Adipocyte (in vitro differentiated cells): ENCODE measurements at places on chromosomes 12 and 14.
A peak's percentile ranks its signal among the peaks of the same experiment; 100 is the strongest.

- DNase-seq: no peak
Measured at GRCh38 chr14:104313674-104314073, 175.3 kb downstream of the KIF26A start.

GRCh38 chr14:51735851-51736250 lies 84.1 kb downstream of the FRMD6 start:
- DNase-seq: no peak

DNA sequence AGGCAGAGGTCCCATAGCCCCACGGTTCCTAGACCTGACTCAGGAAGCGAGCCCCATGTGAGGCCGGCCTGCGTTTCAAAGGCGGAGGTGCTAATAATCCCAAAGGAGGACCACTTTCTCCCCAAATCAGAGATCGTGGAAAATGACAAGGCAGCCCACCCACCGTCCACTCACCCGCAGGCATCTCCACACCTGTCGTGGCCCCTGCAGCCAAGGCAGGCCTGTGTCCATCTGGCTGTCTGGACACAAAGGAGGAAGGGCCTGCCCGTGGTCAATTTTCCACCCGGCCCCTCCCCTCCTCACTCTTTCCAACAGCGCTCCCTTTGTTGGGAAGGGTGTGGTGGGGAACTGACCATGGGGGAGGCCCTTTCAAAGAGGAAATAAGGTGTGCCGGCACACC lies 125.3 kb upstream of the TMEM132D start:
- DNase-seq: no peak

GRCh38 chr12:19125325-19125724 lies 4.2 kb upstream of the PLEKHA5 start:
- no peak for DNase-seq

- no peak for DNase-seq
Measured at GRCh38 chr14:61752626-61753025, 9.6 kb upstream of the SNAPC1 start.

DNA sequence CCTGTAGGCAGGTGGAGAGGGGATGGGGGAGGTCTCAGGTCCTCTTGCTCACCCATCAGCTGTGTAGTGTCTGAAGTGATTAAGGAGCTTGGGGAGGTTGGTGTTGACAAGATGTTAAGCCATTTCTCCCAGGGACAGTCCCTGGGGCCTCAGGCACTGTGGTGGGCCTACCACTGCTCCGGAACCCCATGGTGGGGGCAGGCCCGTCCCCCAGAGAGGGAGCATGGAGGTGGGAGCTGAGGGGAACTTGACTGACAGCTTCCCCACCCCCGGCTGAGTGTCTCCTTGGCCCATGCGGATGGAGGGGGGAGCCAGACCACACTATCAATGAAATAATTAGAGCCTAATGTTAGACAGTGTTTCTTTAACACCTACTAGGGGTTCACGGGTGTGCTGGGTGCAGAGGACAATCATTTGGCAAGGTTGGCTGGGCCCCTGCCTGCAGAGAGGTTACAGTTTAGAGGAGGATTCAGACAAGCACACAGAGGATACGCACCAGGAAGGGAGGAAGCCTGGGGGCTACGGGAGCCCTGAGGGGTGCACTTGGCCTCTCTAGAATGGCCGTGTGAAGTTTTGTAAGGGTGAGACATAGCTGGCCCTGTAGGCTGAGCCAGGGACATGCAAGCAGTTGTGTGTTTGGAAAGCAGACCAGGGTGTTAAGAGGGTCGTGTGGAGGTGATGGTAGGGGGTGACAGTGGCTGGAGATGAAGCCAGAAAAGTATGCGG lies 19.3 kb upstream of the KRT80 start:
- DNase-seq: no peak

DNA sequence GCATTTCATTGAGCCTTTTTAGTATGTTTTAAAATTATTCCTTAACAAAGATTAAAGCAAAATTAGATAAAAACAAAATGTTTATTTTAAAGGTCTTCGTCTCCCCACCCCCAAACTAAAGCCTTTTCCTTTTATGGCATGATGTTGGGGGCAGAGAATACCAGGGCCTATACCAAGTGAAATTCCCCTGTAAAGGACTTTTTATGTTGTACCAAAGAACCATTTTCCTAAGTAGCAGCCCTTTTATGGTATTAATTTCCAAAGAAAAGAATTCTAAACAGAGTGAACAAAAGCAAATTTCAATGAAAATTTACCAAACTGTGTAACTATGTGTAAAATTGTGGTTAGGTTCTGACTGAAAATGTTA lies 71.9 kb upstream of the GNPNAT1 start:
- DNase-seq: no peak

GRCh38 chr12:131828671-131829355 lies 620 bp downstream of the MMP17 start:
- peak; percentile 31 for DNase-seq

DNA sequence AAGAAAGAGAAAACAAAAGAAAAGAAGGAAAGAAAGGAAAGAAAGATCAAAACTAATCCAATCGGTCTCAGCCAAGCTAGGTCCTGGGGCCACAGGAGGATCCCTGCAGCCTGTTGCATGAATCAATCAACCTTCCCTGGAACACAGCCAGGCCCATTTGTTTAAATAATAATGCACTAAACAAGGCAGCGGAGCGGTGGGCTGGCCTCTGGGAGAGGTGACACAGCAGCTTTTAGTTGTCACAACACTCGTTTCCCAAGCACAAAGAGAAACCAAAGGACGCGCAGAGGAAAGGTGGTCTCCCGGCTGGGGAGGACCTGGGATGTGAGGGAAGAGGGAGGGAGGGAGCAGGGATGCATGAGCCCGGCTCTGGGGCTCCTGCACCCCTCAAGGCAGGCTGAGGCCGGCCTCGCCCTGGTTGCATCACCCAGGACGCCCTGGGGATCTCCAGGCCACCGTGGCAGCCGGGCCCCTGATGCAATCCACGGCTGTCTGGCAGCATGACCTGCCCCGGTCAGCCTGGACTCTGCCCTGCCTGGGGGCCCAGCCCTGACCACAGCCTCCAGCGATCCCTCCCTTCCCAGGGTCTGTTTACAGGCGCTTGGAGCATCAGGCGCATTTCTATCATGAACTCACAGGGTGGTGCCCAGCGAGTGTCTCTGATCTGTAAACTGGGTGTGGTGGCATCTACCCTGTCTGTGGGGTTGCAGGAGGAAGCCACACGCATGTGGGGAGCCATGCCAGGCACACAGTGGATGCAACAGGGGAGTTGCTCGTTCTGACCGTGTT lies 32.5 kb downstream of the MMP17 start:
- DNase-seq: peak; percentile 86

DNA sequence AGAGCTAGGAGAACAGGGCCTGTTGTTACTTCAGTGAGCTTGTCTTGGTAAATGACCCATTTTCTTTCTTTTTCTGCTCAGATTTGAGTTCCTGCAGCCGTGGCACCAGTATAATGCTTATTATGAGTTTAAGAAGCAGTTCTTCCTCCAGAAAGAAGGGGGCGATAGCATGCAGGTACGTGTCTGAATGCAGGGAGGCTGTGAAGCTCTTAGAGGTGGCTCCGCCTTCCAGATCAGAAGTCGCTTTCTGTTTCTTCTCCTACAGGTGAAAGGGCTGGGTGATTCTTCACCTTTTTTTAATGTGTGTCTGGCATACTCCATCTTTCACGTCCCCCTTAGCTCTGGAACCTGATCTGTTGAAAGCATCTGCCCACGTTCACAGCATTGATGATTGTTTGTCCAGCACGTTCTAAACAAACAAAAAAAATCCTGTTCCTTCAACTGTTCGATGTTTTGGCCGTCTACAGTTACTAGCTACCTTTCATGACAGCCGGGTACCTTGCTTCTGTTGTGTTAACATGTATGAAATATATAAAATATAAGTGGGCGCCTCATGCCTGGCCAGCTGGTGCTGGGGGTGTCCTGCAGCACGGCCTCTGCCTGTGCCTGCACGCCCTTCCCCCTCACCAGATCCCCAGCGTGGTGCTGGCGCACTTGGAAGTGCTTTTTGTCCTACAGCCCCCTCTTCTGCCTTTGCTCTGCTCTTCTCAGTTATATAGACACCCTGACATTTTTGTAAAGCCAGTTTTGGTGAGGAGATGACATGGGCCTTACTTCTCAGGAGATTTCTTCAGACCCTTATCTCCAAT lies 44.6 kb downstream of the SFSWAP start:
- peak; percentile 14 for DNase-seq

GRCh38 chr12:2306012-2306411 lies 253.2 kb downstream of the CACNA1C start:
- no peak for DNase-seq

DNA sequence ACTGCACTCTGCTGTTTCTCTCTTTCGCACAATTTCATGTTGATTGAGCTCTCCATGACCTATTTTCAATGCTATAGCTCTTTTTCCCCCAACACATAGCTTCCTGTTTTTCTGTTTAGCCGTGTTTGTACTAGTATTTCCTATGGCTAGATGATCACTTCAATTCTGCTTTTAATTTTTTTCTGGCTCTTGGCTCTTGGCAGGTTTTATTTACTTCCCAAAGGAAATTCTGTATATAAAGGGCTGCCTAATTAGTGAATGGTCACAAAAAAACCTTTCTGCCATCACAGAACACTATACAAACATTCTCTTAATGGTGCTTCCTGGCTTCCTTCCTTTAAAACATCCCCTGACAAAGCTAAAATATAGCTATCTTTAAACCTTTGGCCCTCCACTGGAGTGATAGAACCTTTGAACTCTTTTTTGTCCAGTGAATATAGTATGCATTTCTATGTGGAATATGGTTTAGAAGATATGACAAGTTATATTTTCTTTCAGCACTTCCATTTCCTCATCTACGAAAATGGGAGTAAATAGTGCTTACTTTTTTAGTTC lies 88.2 kb downstream of the RASSF9 start:
- DNase-seq: no peak

DNA sequence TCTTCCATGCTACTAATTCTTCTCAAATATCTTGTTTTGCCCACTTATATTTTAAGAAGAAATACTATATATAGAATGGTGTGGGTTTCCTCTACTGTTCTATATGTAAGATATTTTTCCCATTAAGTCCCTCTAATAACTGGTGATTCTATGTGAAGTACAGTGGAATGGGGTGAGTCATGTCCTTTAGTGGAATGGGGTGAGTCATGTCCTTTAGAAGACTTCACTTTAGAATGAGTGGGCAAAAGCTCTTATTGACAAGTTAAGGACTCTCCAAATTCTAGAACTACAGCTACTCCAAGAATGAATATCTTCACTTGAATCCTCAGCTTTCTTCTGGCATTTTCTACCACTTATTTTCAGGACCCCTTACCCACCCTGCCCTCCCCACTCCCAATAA lies 349.9 kb downstream of the ETNK1 start:
- DNase-seq: peak; percentile 53

GRCh38 chr14:59483363-59483762 lies 845 bp downstream of the L3HYPDH start:
- DNase-seq: peak; percentile 66

DNA sequence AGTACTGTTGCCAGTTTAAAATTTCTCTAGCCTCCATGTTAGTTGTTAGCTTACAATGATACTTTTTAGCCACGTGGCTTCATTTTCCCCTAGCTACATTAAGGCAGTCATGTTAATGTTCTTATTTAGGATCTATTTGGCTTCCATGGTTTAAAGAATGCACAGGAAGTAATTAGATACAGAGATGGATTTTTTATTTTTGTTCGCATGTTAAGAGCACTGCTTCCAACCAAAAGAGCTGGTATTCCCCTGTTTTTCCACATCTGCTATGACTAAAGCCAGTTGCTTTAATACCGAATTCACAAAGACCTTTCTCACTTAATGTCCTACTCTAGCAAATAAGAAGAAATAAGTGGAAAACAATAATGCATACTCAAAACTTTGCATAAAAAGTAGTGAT lies 45.1 kb downstream of the PRORP start:
- DNase-seq: no peak

DNA sequence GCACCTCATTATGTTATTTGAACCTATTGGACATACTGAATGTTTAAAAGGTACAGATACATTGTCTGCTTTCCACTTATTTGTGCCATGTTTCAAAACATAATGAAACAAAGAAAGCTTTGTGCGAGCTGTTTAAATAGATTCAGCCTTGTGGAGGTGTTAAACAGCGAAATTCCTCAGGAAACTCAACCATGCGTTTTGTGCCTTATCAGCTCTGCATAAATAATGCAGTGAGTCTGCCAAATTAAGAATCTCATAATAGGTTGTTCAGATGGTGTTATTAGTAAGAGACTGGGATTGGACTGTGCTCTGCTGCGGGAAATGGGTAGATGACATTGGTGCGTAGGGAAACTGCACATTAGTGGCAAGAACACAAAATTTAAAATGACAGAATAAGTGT lies 163.7 kb upstream of the CLEC14A start:
- no peak for DNase-seq

DNA sequence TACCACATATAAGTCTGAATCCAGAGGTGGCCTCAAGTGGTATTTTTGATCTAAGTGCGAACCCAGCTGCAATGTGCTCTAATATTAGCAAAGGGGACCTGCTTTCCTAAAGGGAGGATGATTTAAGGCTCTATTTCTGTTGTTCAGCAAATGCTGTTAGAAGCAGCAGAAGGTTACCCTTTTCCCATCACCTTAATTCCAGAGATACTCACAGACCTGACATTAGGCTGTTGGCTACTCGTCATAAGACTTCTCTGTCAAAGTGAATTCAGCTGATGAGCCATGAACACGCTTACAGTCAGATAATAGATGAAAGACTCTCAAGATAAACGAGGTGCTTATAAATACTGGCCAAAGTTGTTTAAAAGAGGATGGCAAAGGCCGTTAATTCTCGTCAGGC lies 308.7 kb upstream of the DDHD1 start:
- no peak for DNase-seq

GRCh38 chr12:15575671-15576541 lies 213.3 kb downstream of the EPS8 start:
- DNase-seq: no peak

DNA sequence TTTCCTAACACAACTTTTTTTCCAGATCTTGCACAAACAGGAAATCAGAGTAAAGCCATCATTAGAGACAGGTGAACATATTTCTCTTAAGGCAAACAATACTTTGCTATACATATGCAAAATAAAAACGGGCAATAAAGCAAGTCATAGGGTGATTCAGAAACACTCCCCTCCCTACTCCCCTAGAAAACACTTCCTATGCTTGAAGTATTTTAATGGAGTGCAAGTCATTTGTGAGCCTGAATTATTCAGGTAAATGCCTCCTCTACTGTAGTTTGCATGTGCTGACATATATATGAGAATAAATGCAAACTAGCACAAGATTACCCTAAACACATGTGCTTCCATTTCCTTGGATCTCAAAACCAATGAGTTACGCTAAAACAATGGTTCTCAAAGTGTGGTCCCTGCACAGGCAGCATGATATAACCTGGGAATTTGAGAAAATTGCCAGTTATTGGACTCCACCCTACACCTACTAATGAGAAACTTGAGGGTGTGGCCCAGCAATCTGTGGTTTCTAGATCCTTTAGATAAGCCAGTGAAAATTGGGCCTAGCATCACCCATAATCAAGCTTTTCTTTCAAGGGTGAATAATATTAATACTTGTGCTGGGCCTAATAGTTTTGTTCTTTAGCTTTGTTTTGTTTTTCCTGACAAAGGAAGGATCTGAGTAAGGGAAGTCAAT lies 159.7 kb upstream of the BMP4 start:
- DNase-seq: no peak
